ENCODE measurements at places on chromosomes 6 and 20.
A peak's percentile ranks its signal among the peaks of the same experiment; 100 is the strongest.

GRCh38 chr6:143419526-143419925 is 31.0 kb downstream of the ADAT2 start:
- no peak overlapping the region for H3K27ac ChIP-seq
- no peaks in the 10 kb centered on the region for H3K4me1 ChIP-seq
- H3K27me3 ChIP-seq = no peaks in the 10 kb centered on the region
- no peak overlapping the region for H3K4me3 ChIP-seq

DNA sequence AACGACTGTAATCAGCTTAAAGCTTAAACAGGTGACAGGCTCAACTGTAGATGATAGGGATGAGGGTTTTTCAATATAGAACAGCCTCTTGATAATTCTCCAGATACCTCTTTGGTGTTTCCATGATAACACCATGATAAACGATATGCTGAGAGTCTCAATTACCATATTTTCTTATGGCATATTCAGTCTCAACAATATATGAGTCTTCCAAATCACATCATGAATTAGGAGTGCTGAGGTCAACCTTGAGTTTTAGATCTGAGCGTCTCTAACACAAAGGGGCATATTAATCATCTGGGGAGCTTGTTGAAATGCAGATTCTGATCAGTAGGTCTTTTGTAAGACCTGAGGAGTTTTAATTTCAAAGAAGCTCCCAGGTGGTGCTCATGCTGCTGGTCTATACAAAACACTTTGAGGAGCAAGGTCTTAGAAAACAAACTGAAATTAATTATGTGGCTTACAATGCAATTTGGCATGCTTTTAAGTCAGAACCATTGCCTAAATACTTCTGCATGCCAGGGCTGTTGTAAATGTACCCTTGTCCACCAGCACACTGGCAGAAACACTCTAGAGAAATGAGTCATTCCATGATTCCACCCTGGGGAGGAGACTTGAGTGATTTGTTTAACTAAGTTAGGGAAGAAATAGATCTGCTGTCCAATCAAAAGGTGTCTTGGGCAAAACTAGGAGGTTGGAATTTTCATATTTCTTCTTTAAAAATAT is 49.6 kb downstream of the PTCHD4 start:
- H3K4me3 ChIP-seq = no peak overlapping the region
- no peaks in the 10 kb centered on the region for H3K27me3 ChIP-seq
- no peaks in the 10 kb centered on the region for H3K36me3 ChIP-seq
- no peak for DNase-seq
- no peaks in the 10 kb centered on the region for H3K4me1 ChIP-seq
- H3K27ac ChIP-seq = no peak overlapping the region

DNA sequence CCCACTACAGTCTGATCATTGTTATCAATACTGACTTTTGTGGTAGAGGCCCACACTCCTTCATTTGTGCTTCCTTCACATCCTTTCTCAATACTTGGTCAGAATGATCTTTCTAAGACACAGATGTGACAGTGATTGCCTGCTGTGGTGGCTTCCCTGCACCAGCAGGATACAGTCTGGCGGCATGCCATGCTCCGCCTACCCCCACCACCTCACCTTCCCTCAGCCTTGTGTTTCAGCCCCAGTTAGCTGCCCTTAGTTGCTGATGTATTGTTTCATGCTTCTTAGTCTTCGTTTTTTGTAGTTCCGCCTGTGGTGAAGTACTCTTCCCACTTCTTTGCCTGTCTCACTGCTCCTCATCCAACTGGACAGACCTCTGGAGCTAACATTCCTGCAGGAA is 10.9 kb downstream of the LRRC1 start:
- H3K4me1 ChIP-seq = peaks cover 4% of the 10 kb centered on the region
- no peaks in the 10 kb centered on the region for H3K36me3 ChIP-seq
- no peak for DNase-seq
- no peaks in the 10 kb centered on the region for H3K27me3 ChIP-seq
- H3K27ac ChIP-seq = no peak overlapping the region

- H3K4me3 ChIP-seq = no peak overlapping the region
- no peaks in the 10 kb centered on the region for H3K4me1 ChIP-seq
- DNase-seq = no peak
- no peaks in the 10 kb centered on the region for H3K36me3 ChIP-seq
- H3K27ac ChIP-seq = no peak overlapping the region
These were observed 54.8 kb downstream of the GPX5 start for GRCh38 chr6:28580475-28580874.

GRCh38 chr6:26198722-26199056 is 111.5 kb downstream of the HFE start:
- H3K27ac ChIP-seq = peak overlapping the region; percentile 84
- peak overlapping the region; percentile 89 for H3K4me3 ChIP-seq
- H3K27me3 ChIP-seq = no peaks in the 10 kb centered on the region
- H3K4me1 ChIP-seq = peaks cover 40% of the 10 kb centered on the region
- no peaks in the 10 kb centered on the region for H3K36me3 ChIP-seq

DNA sequence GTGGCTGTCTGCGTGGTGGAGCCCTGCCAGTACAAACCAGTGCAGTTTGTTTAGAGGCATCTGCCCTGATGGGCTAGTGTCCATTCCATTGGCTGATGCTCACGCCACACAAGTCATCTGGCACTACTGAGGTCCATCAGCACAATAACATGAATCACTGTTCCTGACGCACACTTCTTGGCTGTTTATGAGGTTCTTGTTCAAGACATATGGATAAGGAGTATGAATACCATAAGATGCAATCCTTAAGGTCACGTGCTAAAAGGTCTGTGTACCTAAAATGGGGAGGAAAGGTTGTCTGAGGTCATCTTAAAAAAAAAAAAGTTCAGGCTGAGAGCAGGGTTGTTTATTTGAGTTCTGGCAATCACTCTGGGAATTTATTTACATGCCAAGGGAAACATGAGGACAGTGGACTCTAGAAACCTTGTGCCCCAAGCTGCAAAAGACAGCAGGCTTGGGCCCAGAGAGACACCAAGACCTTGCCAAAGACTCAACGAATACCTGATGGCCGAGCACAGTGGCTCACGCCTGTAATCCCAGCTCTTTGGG is 54.1 kb upstream of the SHLD1 start:
- no peaks in the 10 kb centered on the region for H3K36me3 ChIP-seq
- no peaks in the 10 kb centered on the region for H3K27me3 ChIP-seq
- DNase-seq = no peak
- H3K4me1 ChIP-seq = peaks cover 15% of the 10 kb centered on the region

DNA sequence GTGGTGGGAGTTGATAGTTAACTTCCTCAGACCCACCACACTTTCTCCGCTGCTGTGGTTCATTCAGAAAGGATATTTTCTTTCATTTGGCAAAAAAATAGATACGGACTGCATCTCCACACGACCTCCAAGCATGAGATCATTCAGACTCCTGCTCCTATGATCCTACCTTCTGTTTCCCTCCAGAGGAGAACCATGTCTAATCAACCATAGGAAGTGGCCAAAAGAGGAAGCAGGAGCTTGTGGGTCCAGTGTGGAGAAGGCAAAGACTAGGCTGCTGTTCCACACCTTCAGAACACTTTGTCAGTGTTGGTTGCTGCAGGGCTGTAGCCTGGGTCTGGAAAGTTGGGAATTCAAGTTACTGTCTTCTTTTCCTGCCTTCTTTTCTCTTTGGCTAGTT is 10.6 kb upstream of the KIF13A start:
- H3K27ac ChIP-seq = no peak overlapping the region
- DNase-seq = no peak
- H3K27me3 ChIP-seq = no peaks in the 10 kb centered on the region
- H3K36me3 ChIP-seq = no peaks in the 10 kb centered on the region
- no peak overlapping the region for H3K4me3 ChIP-seq

GRCh38 chr6:151757506-151757955 is 50.0 kb upstream of the ESR1 start:
- DNase-seq = peak; percentile 26
- peaks cover 18% of the 10 kb centered on the region for H3K4me1 ChIP-seq
- no peaks in the 10 kb centered on the region for H3K36me3 ChIP-seq
- H3K4me3 ChIP-seq = no peak overlapping the region
- no peaks in the 10 kb centered on the region for H3K27me3 ChIP-seq

GRCh38 chr6:158170656-158171081 is 2.5 kb downstream of the GTF2H5 start:
- DNase-seq = no peak
- no peak overlapping the region for H3K4me3 ChIP-seq
- H3K27ac ChIP-seq = no peak overlapping the region

DNA sequence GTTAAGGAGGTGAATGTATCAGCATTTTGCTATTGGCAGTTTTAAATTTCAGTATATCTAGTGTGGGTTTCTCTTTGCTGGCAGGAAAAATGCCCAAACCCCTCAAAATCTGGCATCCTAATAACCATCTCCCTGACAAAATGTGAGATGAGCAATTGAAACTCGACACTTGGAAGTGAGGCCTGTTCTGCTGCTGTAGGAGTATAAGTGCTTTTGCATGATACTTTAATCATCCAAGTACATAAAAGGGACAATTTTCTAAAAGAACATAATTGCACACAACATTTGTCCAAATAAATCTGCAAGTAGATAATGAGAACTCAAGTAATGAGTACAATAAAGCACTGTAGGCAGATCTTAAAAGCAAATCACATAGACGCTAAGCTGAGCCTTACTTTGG is 36.5 kb downstream of the LAMP5 start:
- no peak for DNase-seq
- no peak overlapping the region for H3K4me3 ChIP-seq
- peaks cover 2% of the 10 kb centered on the region for H3K27me3 ChIP-seq
- H3K27ac ChIP-seq = no peak overlapping the region
- H3K36me3 ChIP-seq = no peaks in the 10 kb centered on the region
- no peaks in the 10 kb centered on the region for H3K4me1 ChIP-seq

DNA sequence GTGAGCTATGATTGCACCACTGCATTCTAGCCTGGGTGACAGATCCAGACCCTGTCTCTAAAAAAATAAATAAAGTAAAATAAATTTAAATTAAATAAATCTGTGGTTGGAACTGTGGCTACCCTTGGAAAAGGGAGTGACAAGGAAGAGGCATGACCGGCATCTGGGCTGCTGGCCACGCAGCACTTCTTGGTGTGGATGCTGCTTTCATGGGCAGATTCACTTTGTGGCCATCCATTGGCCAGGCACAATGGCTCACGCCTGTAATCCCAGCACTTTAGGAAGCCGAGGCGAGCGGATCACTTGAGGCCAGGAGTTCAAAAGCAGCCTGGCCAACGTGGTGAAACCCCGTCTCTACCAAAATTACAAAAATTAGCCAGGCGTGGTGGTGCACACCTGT is 16.1 kb downstream of the EBF4 start:
- no peak overlapping the region for H3K27ac ChIP-seq
- no peaks in the 10 kb centered on the region for H3K27me3 ChIP-seq
- H3K4me1 ChIP-seq = no peaks in the 10 kb centered on the region
- no peak for DNase-seq
- no peak overlapping the region for H3K4me3 ChIP-seq

GRCh38 chr6:5597413-5597812 is 336.1 kb downstream of the FARS2 start:
- H3K4me3 ChIP-seq = no peak overlapping the region
- no peaks in the 10 kb centered on the region for H3K4me1 ChIP-seq
- no peaks in the 10 kb centered on the region for H3K36me3 ChIP-seq
- no peak for DNase-seq
- H3K27me3 ChIP-seq = no peaks in the 10 kb centered on the region

DNA sequence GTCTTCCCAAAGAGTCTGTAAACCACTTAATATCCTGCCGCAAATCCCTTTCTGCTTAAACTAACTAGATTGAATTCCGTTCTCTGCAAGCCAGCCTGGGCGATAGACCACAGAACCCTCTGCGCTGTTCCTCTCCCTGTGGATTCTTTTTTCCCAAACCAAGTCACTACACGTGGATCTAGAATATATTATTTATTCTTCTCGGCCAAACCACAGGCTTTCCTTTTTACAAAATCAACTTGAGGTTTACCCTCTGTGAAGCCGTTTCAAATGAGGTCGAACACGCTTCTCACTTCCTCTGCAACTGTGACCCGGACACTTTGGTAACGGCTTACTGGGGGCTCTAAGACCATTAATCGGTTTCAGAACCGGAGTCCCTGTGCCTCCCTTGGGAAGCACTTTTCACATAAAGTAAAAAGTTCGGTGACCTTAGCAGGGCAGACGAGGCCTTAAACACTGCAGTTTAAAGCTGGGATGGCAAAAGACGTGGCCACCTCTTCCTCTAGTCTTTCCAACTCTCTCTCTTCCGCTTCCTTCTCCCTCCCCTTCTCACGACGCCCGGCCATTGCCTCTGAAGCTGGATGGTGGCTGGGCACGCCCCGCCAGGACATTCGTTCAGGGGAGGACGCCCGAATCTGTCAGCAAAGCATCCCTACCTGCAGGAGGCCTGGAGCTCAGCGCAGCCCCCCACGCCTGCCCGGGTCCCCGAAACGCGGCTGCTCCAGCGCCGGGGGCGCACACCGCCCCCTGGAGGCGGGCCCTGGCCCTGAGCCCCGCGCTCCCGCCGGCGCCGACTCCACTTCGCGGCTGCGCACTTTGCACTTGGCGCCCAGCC is 55.0 kb upstream of the FOXC1 start:
- H3K27ac ChIP-seq = peak overlapping the region; percentile 6
- H3K4me3 ChIP-seq = peak overlapping the region; percentile 62
- H3K4me1 ChIP-seq = no peaks in the 10 kb centered on the region
- no peaks in the 10 kb centered on the region for H3K36me3 ChIP-seq
- H3K27me3 ChIP-seq = no peaks in the 10 kb centered on the region

DNA sequence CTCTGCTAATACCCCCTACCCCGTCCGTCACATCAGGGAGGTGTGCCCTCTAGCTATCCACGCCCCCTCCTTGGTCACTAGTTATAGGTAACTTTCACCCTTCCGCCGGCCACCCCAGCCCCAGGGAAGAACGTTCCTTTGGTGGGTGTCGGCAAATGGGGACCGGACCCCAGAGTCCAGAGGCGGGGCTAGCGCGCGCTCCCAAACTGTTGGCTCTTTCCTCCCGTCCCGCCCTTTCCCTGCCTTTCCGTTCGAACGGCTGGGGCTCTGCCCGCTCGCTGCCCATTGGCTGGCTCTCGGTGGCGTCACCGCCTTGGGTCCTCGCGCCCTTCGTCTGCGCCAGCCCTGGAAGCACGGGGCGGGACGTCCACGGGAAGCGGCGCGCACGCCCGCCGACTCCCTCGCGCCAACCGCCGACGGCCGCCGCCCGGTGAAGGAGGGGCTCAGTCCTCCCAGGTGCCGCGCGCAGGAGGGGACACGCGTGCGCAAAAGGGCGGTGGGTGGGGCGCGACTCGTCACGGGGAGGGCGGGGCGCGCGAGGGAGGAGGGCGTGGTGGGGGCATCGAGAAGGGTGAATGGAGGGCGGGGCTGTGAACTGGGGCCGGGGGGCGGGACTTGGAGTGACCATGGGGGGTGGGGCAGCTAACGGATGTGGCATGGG is 634 bp upstream of the PHF1 start:
- peak overlapping the region; percentile 84 for H3K4me3 ChIP-seq
- peak overlapping the region; percentile 98 for H3K27ac ChIP-seq
- no peaks in the 10 kb centered on the region for H3K27me3 ChIP-seq
- H3K36me3 ChIP-seq = no peaks in the 10 kb centered on the region

DNA sequence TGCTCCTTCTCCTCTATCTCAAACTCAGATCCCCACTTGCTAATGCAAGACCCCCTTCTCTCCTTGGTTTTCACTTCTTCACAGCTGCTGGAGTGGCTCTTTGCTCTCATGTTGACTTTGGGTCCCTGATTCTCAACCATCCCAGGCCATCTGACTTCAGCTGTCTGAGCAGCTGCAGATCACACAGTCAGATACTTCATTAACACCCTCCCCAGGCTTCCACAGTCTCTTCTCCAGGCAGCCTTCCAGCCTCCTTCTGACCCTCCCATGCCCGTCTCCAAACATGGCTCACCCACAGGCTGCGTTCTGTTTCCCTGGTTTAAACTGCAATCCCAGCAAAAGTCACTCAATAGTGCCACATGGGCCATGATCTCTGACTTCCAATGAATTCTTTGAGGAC is 65.4 kb downstream of the HIVEP2 start:
- H3K4me1 ChIP-seq = peaks cover 11% of the 10 kb centered on the region
- H3K4me3 ChIP-seq = no peak overlapping the region
- H3K36me3 ChIP-seq = peaks cover 5% of the 10 kb centered on the region
- no peaks in the 10 kb centered on the region for H3K27me3 ChIP-seq
- no peak for DNase-seq

Measured in B cell (primary cell).